ENCODE measurements at places on chromosomes 12 and 14.
A peak's percentile ranks its signal among the peaks of the same experiment; 100 is the strongest.

DNA sequence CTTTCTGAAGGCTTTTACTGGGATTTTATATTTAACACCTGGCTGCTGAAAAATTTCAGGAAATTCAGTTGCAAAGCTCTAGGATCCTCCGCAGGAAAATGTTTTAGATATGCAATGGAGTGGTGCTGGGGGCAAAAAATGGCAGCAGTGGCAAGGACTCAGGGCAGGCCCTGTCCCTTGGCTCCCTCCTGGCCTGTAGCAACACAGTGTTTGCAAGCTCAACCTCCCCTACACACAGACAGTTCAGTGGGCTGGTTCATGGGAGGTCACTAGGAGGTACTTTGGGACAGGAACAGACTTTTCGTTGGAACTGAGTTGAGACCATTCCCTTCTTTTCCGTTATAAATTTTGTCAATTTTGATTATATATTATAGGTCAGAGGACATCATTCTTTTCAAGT is 270.4 kb downstream of the ADAMTS20 start:
- DNase-seq, result no peak

DNA sequence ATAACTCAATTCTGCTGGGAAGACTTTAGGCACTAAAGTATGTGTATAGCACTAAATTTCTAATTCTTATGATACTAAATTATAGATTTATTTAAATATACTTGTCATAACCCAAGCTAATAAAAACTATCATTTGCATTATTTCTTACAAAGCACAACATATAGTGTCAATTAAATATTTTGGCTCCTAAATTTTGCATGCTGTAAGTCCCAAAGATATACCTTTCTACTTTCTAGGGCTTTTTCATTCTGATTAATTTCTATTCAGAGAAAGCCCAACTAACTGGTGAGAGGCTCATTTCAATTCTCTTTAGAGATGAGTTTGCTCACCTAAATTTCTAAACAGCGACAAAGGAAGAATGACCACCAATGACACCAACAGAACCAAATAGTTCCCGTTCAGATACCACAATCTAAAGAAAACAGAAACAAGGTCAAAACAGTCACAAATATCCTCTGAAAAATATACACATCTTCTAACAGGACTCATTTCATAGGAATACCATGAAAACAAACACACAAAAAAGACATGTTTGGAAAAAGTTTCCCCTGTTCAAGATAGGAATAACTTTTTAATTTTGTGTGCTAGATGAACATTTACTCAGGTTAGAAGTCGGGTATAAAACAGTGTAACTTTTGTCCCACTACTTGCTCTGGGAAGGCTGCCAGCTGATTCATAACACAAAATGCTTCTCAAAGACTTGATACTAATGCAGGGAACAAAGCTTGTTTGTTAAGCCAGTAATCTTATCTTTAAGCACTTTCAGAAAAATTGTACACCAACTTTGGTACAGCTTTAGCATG is 7.6 kb downstream of the SLC38A2 start:
- peak; percentile 74 for DNase-seq

DNA sequence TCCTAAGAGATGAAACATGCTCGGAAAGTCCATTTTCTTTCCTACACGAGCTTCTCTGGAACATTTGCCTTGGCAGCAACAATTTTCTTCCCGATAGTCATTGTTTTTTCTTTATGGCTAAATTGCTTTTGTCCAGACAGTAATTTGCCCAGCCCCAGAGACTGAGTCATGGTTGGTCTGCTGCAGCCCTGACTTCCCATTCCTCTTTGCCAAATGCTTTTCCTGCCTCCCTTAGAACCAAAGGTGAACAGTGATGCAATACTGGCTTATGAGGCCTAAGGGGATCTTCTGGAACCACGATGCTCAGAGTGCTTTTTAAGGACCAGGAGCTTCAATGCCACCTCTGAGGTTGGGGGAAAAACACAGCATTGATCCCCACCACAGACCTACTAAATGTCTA is 1599.6 kb upstream of the TMEM132C start:
- peak; percentile 65 for DNase-seq

DNA sequence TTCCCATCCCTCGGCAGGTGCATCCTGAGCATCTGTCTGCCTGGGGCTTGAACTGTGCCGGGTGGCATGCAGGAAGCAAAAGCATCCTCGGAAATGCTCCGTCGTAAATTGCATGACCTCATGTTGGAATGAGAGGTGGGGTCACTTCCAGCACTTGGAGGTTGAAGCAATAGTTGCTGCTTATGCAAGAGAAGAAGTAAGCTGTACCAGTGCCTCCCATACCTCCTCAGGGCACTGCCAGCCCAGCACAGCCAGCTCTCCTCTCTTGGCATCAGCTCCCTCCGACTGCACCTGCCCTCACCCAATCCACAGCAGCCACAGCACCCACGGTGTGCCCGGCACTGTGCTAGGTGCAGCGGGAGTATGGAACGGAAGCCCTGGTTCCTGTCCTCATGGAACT is 11.5 kb downstream of the TEAD4 start:
- no peak for DNase-seq

DNA sequence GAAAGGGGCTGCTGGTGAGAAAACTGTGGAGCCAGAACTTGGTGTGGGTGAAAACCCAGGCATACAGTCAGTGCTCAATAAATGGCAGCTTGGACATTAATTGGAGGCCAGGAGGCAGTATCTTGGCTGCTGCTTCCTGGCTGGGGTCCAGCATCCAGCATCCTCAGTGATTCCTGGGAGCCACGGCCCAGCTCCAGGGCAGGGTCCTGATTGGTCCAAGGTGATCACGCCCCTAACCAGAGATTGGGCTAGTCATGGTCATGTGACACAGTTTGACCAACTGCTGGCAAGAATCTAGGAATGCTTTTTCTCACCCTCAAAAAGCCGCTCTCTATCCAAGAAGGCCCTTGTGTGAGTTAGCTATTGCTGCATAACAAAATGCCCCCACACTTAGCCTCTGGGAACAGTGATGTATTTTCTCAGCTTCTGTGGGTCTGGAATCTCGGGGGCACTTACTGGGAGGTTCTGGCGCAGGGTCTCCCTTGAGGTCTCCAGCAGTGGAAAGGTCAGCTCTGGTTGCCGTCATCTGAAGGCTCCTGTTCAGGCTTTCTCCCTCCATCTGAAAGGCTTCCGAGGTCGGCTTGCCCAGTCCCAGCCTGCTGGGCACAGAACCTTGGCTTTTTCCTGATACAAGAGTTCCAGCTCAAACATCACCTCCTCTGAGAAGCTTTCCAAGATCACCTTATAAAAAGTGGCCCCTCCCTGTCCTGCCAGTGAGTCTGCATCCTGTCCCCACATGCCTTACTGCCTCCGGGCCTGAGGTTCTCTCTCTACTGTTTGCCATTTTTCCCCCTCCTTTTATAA is 119.2 kb upstream of the NCOR2 start:
- no peak for DNase-seq

- no peak for DNase-seq
Measured at GRCh38 chr12:14214495-14214894, 151.0 kb upstream of the ATF7IP start.

GRCh38 chr12:13030541-13031291 is 13.5 kb upstream of the FAM234B start:
- no peak for DNase-seq

- no peak for DNase-seq
Measured at GRCh38 chr14:101046071-101046470, 142.5 kb upstream of the RTL1 start.

DNA sequence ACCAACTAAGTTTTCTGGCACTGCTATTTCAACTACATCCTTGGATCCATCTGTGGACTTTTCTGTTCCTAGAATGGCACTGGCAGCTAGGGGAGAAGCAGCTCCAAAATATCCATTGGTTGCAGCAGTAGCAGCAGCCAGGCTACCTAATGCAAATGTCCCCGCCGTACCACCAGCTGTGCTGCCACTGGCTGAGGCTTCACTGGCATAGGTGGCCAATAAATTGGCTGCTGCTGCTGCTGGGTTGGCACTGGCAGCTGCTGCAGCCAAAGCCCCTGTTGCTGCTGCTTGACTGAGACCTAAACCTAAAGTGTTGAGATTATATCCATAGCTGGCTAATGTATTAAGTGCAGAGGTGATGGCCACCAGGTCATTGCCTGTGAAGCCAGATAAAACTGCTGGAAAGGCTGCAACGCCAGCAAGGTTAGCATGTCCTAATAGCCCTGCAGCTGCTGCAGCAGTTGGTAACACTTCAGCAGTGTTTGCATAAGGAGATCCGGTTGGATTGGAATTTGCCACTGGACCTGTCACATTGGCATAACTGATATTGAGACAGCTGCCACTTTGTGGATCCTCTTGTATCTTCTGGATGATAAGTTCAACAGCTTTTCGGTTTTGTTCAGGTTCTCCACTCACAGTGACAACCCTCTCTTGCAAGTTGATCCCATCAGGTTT is 149.5 kb downstream of the NOVA1 start:
- DNase-seq, result no peak

DNA sequence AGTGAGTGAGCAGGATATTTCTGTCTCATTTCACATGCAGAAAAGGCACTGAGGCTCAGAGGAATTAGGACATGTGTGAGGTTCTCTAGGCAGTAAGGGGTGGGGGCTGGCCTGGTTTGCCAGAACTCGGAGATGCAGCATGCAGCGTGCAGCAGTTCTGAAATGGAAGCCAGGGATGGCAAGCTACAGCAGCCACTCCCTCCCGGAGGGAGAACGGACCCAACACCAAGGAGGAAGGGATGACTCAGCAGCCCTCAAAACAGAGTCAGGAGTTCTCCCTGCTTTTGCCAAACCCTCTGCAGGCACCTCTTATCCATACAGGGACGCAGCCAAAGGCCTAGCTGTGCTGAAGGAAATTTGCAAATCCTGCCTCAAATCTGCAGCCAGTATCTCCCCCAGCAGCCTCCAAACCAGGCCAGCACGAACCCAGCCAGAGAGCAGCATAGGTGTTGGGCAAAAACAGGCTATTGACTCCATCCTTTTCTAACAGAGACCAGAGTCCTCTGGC is 10.3 kb upstream of the SERPINA3 start:
- peak; percentile 86 for DNase-seq

DNA sequence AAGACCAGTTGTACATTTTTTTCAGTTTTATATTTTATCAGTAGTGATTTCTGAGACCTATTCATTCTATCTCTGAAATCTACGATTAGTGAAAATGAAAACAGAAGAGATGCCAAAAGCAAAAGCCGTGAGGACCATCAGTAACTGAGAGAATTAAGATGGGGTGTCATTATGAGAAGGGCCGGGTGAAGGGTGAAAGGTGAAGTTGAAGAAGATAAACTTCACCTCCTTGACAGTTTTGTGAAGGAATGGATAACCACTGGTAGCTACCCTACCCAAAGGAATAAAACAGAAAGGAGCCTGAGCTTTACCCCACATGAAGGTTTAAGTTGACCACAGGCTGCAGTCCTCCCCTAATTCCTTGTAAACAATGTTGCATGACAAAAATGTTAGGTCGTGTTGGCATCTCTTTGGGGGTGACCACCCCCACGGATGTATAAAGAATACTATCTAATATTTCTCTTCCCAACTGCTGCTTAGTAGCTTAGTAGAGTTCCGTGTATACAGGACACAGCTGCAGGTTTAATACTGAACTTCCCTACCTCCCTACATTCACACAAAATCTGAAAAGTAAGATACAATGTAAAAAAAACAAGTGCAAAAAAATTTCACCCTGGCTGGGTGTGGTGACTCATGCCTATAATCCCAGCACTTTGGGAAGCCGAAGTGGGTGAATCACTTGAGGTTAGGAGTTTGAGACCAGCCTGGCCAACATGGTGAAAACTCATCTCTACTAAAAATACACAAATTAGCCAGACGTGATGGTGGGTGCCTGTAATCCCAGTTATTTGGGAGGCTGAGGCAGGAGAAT is 23.9 kb downstream of the GPR19 start:
- peak; percentile 67 for DNase-seq

DNA sequence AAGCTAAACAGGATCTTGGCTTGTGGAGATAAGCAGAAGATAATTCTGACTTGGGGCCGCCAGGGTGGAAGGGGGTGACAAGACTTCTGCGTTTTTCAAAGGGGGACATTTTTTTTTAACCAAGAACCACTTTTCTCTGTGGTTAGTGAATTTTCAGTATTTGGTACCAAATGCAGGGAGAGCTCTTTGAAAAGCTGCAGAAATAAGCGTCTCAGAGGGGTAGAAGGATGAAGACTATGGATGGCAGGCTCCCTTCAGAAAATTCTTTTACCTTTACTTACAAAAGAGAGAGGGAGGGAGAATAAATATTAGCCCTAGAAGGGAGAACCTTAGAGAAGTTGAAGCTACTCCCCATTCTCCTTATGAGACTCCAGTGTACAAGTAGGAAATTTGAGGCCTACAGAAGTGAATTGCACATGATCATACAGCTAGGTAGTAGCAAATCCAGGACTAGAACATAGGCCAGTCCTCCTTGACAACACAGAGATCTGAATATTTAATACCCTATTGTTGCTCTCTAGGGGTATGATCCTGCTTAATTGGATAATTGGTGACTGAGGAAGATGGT is 840 bp downstream of the MRPL52 start:
- DNase-seq, result no peak

- DNase-seq, result peak; percentile 35
Measured at GRCh38 chr12:108685469-108686260, 45.7 kb downstream of the CORO1C start.

- peak; percentile 51 for DNase-seq
Measured at GRCh38 chr14:68757618-68758081, 35.2 kb downstream of the ZFP36L1 start.

GRCh38 chr14:61620130-61620946 is 75.0 kb upstream of the HIF1A start:
- DNase-seq, result peak; percentile 96

DNA sequence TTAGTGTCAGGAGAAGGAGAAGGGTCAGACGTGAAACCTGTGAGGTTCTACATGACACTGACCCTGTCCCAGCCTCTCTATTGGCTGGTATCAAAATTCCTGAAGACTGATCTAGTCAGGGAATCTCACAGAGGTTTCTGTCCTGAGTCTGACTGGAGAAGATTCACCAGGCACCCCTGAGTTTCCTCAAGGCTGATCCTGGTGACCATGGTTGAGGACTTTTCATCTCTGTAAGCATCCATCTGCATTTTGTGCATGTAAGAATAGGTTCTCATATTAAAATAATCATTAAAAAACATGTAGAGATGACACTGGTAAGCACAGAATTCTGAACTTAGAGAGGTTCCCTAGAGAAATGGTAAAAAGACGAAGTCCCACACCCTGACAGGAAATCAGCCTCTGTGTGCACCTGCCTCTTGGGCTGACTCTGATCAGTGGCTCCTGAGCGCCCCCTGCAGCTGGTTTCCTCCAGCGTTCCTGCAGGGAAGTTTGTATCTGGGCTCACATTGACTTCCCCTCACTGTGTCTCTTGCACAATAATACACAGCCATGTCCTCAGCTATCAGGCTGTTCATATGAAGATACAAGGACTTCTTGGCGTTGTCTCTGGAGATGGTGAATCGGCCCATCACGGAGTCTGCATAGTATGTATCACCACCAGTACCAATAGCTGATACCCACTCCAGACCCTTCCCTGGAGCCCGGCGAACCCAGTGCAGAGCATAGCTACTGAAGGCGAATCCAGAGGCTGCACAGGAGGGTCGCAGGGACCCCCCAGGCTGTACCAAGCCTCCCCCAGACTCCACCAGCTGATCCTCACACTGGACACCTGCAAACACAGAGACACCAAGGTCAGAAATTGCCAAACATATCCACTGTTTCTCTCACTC is 991.9 kb downstream of the TMEM121 start:
- DNase-seq, result no peak

- no peak for DNase-seq
Measured at GRCh38 chr12:129483111-129483893, 420.5 kb downstream of the TMEM132D start.

GRCh38 chr12:4978737-4979136 is 64.9 kb upstream of the KCNA5 start:
- DNase-seq, result no peak

All from fibroblast of skin of right quadriceps (primary cell).